ENCODE measurements at places on chromosomes 6 and 20.

DNA sequence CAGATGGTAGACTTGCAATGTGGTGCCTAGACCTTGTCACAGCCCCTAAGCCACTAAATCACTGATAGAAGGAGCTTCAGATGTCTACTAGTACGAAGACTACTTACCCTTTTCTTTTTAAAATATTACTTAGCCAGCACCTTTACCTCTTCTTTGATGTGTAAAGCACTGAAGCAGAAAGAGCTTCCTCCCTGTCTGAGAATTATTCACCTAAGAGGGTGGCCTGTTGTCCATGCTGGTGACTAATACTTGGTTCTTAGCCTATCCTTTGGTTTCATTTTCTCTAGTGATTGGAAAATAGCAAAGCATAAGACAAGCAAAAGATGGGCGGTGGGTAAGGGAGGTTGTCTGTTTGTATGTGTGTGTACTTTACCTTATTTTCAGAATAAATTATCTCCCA is 794.6 kb downstream of the TFAP2A start:
- DNase-seq, result no peak

DNA sequence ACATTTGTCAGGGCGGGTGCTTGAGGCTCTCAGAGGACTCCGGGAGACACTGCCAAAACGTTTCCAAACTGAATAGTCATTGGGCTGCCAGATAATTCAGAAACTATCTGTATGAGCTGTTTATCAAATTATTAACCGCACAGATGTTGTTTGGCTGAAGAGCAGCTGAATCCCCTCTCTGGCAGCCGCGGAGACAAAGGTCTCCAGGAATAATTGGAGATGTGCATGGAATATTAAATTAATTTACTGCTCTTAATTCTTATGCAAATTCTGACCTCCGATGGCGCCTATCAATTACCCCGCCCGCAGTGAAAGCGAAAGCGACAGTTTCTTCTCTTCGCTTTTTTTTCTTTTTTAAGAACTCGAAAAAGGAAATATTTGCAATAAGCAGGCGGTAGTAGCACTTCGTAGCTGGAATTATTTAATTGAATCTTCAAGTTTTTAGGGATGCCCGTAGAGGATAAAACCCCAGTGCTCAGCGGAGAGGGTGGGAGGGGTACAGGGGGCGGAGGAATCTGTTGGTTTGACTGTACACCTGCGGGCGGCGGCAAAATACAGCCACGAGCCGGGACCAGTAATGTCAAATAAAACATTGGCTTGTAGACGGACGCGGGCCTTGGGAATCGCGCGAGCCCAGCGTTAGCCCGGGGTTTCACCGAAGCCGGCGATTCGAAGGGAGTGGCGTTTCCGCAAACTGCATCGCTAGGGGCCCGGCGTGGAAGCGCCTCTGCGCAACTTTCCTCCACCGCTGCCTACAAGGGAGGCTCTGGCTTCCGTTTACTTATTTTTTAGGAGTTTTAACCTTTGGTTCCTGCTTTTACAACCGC is 6.2 kb downstream of the LINC00237 start:
- peak; percentile 84 for DNase-seq

GRCh38 chr6:52489881-52490280 is 69.7 kb downstream of the EFHC1 start:
- no peak for DNase-seq

DNA sequence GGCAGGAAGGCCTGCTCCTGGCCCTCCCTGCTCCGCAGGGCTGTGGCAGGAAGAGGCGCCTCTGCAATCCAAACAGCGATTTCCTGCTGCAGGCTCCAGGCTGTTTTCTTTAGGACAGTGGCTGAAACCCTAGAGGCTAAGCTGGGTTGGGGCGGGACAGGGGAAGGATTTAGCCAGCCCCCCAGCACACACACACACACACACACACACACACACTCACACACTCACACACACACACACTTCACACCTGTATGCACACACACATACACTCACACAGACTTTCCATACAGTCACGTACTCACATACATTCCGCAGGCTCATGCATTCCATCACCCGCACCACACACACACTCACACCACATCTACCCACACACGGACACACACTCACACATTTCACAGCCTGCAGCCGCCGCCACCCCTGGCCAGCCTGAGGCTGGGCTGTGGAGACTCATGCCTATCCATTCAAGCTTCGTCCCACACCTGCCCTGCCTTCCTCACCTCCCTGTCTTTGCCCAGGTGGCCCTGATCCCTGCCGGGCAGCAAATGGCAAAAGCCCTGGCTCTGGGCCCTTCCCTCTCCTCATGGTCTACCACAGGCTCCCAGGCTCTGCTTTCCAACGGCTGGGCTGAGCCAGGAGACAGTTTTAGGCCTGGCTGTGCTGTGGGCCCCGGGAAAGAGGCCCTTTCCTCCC is 17.9 kb downstream of the MDFI start:
- no peak for DNase-seq

DNA sequence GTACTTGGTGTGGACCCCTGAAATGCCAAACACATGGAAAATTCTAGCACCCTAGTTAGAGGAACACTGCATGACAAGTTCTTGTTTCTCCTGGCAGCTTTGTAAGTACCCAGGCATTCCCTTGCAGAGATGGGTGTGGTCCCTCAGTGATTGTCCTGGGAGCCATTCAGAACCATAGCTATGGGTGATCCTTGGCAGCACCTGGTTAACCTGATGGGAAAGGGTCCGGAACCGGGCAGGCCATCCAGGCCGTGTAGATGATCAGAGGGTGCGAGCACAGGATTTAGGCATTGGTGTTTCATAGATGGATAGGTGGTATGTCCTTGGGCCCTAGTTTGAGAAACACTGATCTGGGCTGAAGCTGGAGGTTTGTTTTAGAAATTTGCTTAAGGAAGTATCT is 95.8 kb downstream of the RPP40 start:
- no peak for DNase-seq

DNA sequence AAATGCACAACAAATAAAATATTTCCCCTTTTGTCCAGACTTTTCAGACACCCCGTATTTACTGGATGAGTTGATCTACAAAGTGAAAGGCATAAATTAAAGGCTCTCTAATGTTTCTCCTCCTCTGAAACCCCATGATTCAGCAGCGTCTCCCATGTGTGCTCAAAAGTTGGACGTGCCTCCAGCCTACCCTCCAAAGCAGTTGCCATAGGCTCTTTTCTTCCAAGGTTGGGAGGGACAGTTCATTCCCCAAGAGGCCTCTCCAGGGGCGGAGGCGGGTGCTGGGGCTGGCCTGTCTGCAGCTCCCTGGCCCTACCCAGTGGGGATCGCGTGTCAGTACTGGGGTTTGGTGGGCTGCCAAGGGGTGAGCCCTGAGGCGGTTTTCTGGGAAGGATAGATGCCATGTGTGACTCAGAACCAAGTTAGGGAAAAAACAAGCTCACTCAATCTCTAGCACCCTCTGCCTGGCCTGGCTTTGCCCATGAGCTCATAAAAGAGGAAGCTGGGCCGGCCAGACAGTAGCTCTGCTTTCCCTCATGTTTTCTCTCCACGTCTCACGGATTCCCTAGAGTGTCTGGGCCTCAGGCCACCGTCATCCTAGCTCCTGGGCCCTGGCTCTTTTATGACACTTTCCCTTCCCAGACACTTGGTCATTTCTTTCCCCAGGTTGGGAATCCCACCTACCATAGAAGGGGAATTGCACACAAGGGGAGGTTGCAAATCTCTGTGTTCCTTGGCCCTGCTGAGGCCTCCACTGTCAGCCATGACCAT is 8.0 kb upstream of the IER3 start:
- DNase-seq, result no peak

- no peak for DNase-seq
Observed at GRCh38 chr6:15500078-15500740, 162.6 kb downstream of the DTNBP1 start.

- DNase-seq, result no peak
Observed at GRCh38 chr20:4020256-4020655, 4.9 kb upstream of the RNF24 start.

GRCh38 chr6:135522965-135523692 is 25.6 kb upstream of the AHI1 start:
- DNase-seq, result peak; percentile 8

DNA sequence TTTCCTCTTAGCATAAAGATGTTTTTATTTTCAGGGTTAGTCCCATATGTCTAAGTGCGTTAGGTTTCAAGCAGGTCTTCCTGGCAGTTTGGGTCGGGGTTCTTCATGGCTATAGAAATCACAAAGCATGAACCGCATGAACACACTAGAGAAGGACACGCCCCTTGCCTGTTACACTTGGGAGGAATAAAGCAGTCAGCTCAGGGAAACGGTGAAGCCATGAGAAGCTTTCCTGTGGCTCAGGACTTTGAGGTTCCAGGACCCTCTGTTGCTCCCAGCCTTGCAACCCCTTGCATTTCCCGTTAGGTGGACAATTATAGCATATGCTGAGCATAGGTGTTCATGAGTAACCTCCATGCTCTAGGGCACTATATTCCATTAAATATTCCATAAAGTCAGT is 96.7 kb downstream of the SYCP2 start:
- DNase-seq, result no peak

GRCh38 chr6:15698471-15698870 is 35.6 kb upstream of the DTNBP1 start:
- no peak for DNase-seq

- DNase-seq, result no peak
Observed at GRCh38 chr6:43772681-43773049, 2.7 kb downstream of the VEGFA start.

DNA sequence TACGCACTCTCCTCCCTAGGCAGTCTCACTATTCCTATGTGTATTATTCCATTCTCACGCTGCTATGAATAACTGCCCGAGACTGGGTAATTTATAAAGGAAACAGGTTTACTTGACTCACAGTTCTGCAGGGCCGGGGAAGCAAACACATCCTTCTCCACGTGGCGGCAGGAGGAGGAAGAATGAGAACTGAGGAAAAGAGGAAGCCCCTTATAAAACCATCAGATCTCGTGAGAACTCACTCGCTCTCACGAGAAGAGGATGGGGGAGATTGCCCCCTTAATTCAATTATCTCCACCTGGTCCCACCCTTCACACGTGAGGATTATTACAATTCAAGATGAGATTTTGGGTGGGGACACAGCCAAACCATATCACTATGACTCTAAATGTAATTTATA is 61.9 kb downstream of the ECT2L start:
- DNase-seq, result no peak

DNA sequence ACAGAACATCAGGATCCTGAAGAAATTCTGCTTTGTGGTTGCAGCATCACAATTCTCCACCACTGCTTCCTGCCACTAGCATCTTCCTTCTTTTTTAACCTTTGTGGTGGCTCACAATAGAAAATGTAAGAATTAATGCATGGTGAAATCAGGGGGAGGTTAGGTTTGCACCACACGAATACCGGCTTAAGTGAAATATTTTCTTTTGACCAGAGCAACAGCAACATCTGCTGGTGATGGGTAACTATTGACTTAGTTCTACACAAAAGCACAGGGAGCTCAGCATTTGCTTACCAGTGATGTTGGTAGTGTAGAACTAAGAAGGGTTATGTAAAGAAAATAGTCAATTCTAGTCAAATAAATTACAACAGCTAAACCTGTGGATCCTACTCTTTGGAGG is 280.5 kb downstream of the SYNE1 start:
- peak; percentile 2 for DNase-seq

GRCh38 chr20:45337367-45338120 is 10.7 kb downstream of the SDC4 start:
- no peak for DNase-seq

DNA sequence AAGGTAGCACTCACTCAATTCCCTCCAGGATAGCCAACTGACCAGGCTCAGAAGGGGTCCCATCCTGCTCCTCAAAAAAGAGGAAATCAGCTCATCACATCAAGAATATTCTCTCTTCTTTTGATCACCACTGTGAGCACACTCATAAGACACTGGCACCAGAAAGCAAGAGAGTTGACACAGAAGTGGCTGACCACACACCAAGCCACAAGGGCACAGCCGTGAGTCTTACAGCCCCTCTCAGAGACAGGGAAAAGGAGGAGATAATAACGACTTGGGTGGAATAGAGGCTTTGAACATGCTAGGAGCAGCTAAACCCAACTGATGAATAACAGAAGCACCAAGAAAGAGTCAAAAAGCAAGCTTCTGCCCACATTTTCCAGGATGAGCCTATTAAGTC is 249.1 kb upstream of the PREP start:
- DNase-seq, result no peak

- DNase-seq, result no peak
Observed at GRCh38 chr20:63923651-63924050, 28.7 kb downstream of the DNAJC5 start.

- DNase-seq, result no peak
Observed at GRCh38 chr6:148323344-148323743, 19.3 kb upstream of the SASH1 start.

GRCh38 chr6:25699649-25700048 is 47.6 kb downstream of the SCGN start:
- no peak for DNase-seq

- DNase-seq, result no peak
Observed at GRCh38 chr6:73349311-73349710, 4.8 kb downstream of the DPPA5 start.

DNA sequence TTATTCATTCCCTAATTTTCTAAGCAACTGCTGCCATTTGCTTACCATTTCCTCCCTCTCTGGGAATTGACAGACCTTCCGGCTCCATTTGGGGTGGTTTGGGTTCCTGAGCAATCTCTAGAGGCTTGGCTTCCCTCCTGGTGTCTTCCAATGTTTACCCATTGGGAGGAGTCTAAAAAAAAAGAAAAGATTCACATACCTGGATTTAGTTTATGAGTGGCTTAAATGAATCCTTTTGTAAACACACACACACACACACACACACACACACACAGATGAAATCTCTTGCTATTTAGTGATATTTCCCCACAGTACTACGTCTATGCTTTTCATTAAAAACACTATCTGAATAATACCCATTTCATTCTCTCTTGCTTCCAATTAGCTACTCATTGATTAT is 48.3 kb upstream of the TRAF3IP2 start:
- no peak for DNase-seq

DNA sequence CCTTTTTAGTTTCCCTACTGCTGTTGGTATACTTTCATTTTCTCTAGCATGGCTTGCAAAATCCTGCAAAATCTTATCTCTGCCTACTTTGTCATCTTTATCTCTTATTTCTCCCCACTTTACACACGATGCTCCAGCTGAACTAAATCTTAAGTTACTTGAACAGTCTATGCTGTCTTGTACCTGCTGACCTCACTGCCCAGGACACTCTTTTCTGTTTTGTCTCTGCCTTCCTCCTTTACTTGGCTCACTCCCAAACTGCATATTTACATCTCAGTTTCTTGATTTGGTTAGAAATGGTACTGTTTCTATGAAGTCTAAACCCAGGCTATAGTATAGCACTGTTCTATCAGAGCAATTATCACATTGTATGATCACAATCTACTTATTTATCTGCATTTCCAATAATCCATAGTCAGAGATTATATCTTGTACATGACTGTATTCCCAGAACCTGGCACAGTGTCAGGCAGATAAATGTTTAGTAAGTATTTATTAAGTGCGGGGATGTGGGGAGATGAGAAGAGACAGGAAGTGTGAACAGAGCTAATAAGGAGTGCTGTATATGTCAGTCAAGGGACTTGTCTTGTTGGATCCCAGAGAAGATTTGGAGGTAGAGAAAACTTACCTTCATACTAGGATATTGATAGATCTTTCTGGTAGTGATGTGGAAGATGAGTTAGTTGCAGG is 57.6 kb downstream of the ADGRG6 start:
- DNase-seq, result no peak

All from NCI-H1930 (cell line).